ENCODE measurements at places on chromosomes 13 and 19.

DNA sequence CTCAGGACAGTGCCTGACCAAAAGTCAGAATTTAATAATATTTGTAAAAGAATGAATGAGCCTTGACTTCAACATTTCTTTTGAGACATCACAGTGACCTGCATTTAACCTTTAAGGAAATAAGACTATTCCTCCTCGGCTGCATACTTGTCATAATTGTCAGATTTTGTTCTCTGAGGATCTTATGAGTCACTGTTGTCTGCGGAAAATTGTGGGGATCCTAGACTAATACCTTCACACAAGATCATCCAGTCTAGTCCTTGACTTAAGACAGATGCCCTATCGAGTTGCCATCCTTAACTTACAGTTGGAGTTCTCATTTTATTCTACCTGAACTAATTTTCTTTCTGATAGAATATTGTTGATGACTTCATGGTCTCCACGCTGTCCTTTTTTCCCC is 198.4 kb downstream of the DLEU7 start:
- DNase-seq: no peak

DNA sequence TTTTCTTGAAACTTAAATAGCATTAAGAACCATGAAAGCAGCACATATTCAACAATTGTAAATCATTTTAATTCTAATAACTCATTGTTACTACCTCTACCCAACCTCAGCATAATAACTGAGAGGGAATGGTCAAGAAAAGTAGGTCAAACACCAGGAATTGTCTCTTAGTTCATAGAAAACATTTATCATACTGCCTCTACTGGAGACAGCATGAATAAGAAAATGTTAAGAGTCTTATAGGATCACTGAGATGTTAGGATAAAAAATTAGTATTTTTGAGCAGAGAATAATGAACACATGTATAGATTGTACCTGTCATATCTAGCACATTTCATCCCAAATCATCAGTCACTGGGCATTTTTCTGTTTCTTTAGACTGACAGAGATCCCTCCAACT is 515.3 kb downstream of the PCDH9 start:
- DNase-seq: no peak

DNA sequence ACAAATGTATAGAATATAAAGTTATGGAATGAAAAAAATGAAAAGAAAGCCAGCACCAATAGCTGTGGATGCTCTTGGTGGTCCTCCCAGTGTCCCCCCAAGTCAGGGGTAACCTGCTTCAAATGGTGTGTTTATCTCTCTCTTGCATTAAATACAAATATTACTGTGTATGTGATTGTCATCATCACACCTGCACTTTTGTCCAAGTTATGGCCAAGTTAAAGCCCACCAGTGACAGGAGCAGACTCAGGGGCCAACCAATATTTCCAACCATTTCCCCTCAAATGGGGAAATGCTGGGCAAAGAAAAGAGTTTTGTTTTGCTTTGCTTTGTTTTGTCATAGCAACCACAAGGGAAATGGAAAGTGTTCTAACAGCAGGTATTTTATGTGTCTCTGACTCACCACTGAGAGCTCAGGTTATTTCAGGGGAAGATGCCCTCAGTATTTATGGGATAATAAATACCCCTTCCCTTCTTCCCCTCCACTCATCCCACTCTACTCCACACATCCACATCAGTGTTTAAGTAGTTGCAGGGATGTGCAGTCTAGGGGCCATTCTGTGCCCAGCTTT is 133.6 kb downstream of the COL4A1 start:
- DNase-seq: no peak

DNA sequence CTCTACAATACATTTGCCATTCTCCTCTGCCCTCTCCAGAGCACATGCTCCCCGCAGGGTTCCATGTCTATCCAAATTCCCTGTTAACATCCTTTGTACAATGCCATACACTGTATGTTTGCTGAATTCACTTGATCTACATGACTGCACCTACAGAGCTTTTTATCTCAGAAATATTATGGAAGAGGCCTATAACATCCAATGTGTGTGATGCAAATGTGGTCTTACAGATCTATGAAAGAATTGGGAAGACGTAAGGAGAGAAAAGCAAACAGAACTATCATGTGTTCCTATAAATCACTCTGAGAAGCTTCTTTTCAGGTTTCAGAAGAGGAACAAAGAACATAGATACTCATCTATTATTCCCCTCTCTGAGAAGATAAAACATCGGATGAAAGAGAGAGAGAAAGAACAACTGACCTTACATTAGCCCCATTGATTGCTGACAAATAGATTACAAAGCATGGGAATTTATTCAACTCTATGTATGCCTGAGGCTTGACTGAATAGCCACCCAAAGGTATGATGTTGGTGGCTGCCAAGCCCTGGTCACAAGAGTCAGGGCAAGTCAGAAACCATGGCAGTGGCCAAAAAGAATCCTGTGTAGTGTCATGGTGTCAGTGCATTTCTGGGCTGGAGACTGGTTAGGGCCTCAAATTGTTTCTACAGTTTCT is 425.2 kb downstream of the FOXO1 start:
- DNase-seq: no peak

GRCh38 chr13:112722433-112723263 is 32.8 kb downstream of the ATP11A start:
- peak; percentile 95 for DNase-seq

GRCh38 chr13:46207828-46208227 is 3.9 kb upstream of the LRRC63 start:
- DNase-seq: no peak

- peak; percentile 100 for DNase-seq
Observed at GRCh38 chr19:58572818-58573657, at the start of gene MZF1. MZF1 (minus strand) TSS chr19:58573335; CDS start chr19:58571389, 1,946 bp downstream.

DNA sequence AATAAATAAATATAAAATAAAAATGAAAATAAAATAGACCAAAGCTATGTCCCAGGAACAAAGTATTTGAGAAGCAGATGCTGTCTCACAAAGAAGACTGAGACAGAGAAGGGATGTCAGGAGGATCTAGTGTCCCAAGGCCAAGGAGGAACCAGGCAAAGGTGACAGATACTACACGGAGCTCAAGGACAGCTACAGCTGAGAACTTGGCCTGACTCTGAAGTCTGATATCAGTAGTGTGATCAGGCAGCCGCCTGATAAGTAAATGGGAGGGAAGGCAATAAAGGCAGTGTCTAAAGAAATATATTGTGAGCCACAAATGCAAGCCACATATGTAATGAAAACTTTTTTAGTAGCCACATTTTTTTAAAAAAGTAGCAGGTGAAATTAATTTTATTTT is 20.4 kb upstream of the NANOS3 start:
- no peak for DNase-seq

GRCh38 chr13:80141123-80141849 is 199.6 kb downstream of the SPRY2 start:
- no peak for DNase-seq

GRCh38 chr13:31350560-31350959 is 150.8 kb downstream of the B3GLCT start:
- DNase-seq: no peak

- DNase-seq: no peak
Observed at GRCh38 chr19:30806311-30806710, 434.1 kb downstream of the ZNF536 start.

- no peak for DNase-seq
Observed at GRCh38 chr13:99995589-99996380, 14.2 kb downstream of the ZIC2 start.

GRCh38 chr13:67990868-67991267 is 760.7 kb upstream of the PCDH9 start:
- no peak for DNase-seq

- no peak for DNase-seq
Observed at GRCh38 chr13:62793850-62794249, 1378.2 kb upstream of the PCDH20 start.

DNA sequence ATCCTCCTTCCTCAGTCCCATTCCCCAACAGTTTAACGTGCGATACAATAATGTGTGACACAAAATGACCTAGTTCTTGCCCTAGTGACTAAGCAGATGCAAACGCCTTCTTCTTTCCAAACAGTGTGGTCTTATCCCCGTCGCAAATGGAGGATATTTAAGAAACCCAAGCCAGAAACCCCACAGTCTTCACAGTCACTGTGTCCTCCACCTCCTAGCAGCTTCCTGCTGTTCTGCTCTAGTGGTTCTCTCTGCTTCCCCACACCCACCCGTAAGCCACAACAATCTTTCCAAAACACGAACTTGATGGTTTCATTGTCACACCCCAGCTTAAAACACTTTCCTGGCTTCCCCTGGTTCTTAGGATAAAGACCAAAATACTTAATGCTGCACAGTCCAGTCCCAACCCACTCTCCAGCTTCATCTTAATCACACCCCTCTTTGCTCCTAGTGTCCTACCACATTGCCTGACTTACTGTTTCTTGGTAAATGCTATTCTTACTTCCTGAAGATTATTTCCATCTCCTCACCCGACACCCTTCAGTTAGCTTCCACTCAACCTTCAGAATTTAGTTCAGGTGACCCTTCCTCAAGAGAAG is 32.3 kb downstream of the ITM2B start:
- DNase-seq: no peak

DNA sequence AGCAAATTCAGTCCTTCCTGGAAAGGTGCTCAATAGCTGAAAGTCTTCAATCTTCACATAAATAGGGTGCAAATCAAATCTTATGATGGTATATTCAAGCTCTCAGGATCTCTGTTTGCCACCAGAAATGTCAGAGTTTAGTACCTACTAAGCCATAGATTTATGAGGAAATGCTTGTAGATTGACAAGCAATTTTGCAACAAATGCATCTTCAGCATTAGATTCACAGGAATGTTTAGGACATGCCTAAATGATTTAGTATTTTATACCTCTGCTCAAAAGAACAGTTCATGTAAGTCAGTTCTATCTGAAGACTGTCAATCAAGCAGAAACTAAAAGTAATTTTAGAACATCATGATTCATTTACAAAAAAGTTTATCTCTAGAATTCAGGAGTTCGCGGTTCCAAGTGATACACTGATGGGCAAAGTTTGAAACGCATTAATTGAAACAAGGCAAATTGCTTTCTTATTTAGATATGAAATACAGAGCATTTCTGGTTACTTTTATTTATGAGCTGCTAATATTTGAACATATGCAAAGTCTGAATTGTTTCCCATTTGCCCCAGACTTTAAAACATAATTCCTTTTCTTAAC is 65.7 kb downstream of the DACH1 start:
- DNase-seq: no peak

DNA sequence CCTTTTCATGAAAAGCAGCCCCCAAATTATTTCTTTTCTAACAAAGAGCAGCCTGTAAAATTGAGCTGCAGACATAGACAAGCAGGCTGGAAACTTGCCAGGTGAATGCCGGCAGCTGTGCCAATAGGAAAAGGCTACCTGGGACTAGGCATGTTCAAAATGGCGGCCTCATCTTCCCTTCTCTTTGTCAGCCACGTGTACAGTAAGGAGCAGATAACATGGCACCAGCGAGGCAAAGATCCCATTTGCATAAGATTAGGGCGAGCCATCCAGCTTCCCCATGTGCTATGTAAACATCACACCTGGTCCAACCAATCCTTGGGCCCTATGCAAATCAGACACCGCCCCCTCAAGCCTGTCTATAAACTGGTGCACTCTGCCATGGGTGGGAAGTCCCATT is 31.2 kb upstream of the CACNA1A start:
- no peak for DNase-seq

DNA sequence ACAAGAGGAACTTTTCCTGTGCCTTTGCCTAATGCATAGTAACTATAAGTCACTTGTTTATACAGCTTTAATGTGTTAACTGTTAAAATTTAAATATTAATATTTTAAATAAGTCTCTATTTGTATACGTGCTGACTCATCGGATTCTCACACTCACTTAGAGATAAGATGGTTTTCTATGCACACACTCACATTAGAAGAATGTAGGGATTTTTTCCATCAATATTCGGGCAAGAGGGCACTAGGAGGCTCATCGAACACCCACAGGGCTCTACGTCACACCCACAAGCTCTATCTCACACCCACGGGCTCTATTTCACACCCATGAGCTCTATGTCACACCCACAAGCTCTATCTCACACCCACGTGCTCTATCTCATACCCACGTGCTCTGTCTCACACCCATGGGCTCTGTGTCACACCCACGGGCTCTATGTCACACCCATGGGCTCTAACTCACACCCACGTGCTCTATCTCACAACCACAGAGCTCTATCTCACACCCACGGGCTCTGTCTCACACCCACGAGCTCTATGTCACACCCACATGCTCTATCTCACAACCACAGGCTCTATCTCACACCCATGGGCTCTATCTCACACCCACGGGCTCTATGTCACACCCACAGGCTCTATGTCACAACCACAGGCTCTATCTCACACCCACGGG is 73.4 kb downstream of the COL4A2 start:
- DNase-seq: no peak

GRCh38 chr19:57559404-57560025 is at the start of gene ZNF550:
ZNF550 (minus strand) TSS chr19:57559863; CDS start chr19:57559682, 181 bp downstream.
- DNase-seq: peak; percentile 64

- no peak for DNase-seq
Observed at GRCh38 chr19:18503971-18504885, 17.6 kb downstream of the ELL start.

- no peak for DNase-seq
Observed at GRCh38 chr19:14054721-14055120, 7.2 kb downstream of the PALM3 start.

GRCh38 chr19:38841787-38842438 is 7.9 kb downstream of the HNRNPL start:
- no peak for DNase-seq

- DNase-seq: no peak
Observed at GRCh38 chr13:39403106-39403505, 199.9 kb downstream of the LHFPL6 start.

- DNase-seq: no peak
Observed at GRCh38 chr19:58368561-58369360, 6.2 kb upstream of the ZNF497 start.
